ENCODE measurements at places on chromosomes 12 and 14. TPM values are rescaled to one million over a fixed set of nuclear protein-coding genes. Genes with fewer than 3 reads are reported as not detected.

NEDD8 gene
- 142 TPM for total RNA-seq

TSPAN31 gene
- total RNA-seq, result 86.3 TPM

WNT1 gene
- total RNA-seq, result not detected

SYNJ2BP gene
- total RNA-seq, result 13.0 TPM

ATF7IP gene
- 14.4 TPM for total RNA-seq

All from regular cardiac myocyte (primary cell).